ENCODE measurements at places on chromosomes 12 and 14.

- H3K4me1 ChIP-seq: peaks cover 16% of the 10 kb centered on the region
- no peaks in the 10 kb centered on the region for H3K27me3 ChIP-seq
- DNase-seq: no peak
- no peak overlapping the region for H3K4me3 ChIP-seq
Observed at GRCh38 chr12:76489737-76490136, 69.8 kb downstream of the OSBPL8 start.

GRCh38 chr14:104321802-104322130 lies 183.4 kb downstream of the KIF26A start:
- DNase-seq: no peak
- H3K27ac ChIP-seq: no peak overlapping the region
- no peaks in the 10 kb centered on the region for H3K36me3 ChIP-seq
- peaks cover 7% of the 10 kb centered on the region for H3K27me3 ChIP-seq
- H3K4me3 ChIP-seq: no peak overlapping the region

DNA sequence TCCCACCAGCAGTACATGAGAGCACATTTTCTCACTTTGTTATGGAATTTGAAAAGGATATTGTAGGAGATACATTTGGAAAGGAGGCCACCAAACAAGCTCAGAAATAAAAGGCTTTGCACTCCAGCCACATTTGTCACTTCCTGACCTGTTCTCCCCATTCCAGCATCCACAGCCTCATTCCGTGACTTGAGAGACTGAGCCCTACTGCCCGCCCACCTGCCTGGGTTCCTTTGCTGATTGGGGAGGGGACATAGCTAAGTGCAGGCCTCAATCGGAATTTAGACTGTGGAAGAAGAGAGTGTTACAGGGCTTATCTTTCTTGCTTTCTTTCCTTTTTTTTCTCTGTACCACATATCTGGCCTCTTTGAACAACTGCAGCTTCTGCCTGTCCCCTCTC lies 735.4 kb upstream of the TMEM132C start:
- no peaks in the 10 kb centered on the region for H3K36me3 ChIP-seq
- DNase-seq: no peak
- no peaks in the 10 kb centered on the region for H3K27me3 ChIP-seq
- no peak overlapping the region for H3K4me3 ChIP-seq

DNA sequence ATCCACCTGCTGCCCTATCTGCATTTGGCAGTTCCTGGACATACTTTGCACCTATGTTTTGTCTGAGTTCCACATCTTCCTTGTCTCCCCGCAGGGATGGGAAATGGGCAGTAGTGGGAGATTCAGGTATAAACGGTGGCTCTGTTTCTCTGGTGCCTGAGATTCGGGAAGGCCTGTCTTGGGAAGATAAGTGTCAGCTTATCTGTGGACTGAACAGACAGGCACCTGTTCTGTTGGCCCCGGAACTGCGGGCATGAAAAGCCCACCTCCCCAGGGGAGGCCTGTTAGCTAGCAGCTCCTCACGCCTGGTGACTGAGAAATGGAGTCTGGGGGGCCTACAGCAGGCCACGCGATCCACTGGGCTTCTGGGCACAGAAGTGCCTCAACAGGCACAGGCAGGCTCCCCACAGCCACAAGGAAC lies 5.8 kb downstream of the PHB2 start:
- H3K4me3 ChIP-seq: no peak overlapping the region
- no peaks in the 10 kb centered on the region for H3K27me3 ChIP-seq
- H3K27ac ChIP-seq: peak overlapping the region; percentile 86
- DNase-seq: no peak
- peaks cover 70% of the 10 kb centered on the region for H3K4me1 ChIP-seq

GRCh38 chr12:103808239-103808880 lies 32.7 kb downstream of the NT5DC3 start:
- no peak for DNase-seq
- H3K36me3 ChIP-seq: peaks cover 71% of the 10 kb centered on the region
- no peak overlapping the region for H3K27ac ChIP-seq
- no peak overlapping the region for H3K4me3 ChIP-seq

DNA sequence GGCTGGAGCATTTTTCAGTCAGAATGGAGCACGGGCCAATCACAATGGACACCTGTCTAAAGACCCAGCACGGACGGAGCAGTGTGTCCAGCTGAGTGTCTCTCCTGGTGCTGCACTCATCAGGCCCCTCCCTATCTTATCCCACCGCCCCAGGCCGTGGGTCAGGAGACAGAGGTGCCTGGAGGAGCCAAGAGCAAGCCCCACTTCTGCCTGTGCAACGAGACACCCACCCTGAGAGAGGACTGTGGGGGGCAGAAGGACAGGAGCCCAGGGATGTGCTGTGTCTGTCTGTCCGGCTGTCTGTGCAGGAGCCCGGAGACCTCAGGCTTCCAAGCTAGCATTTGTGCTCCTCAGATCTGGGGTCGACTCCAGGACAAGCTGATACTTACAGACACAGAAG lies 69.6 kb upstream of the SFSWAP start:
- no peak overlapping the region for H3K27ac ChIP-seq
- DNase-seq: no peak
- H3K4me3 ChIP-seq: no peak overlapping the region
- H3K27me3 ChIP-seq: peaks cover 8% of the 10 kb centered on the region

DNA sequence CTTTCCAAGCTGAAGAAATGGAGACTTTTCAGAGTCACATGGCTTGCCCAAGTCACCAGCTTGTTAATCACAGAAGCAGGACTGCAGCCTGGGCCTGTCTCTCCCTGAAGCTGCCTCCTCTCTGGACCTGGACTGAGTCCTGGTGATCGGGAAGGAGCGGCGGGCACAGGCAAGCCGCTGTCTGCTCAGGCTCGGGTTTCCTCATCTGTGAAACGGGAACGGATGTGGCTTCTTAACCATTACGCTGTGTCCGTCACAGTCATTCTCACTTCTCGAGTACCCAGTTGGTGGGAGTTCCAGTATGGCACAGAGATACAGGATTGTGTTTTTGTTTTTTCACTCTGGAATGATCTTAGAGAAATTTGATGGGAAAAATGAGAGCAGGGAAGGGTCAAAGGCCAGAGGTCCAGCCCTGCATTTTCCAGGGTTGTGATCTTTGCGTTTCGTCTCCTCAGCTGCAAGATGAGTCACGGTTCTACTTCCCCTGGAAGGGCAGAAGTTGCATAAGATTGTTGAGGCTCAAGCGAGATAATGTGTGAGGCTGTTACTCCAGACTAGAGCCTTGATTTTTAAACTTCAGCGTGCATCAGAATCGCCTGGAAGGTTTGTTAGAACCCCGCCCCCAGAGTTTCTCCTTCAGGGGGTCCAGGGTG lies 7.6 kb upstream of the LRTM2 start:
- H3K36me3 ChIP-seq: no peaks in the 10 kb centered on the region
- no peak for DNase-seq
- peaks cover 4% of the 10 kb centered on the region for H3K4me1 ChIP-seq
- peaks cover 12% of the 10 kb centered on the region for H3K27me3 ChIP-seq
- peak overlapping the region; percentile 42 for H3K4me3 ChIP-seq
- H3K27ac ChIP-seq: peak overlapping the region; percentile 47

DNA sequence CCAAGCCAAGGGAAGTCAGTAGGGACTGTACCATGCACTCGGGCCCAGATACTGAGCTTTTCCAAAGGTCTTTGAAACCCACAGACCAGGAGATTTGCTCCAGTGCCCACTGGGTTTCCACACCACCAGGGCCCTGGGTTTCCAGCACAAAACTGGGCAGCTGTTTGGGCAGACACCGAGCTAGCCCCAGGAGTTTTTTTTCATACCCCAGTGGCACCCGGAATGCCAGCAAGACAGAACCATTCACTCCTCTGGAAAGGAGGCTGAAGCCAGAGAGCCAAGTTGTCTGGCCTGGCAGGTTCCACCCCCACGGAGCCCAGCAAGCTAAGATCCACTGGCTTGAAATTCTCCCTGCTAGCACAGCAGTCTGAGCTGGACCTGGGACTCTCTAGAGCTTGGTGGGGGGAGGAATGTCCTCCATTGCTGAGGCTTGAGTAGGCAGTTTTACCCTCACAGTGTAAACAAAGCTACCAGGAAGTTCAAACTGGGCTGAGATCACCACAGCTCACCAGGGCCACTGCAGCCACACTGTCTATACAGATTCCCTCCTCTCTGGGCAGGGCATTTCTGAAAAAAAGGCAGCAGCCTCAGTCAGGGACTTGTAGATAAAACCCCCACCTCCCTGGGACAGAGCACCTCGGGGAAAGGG lies 793.7 kb downstream of the RPS29 start:
- no peak overlapping the region for H3K27ac ChIP-seq
- no peaks in the 10 kb centered on the region for H3K27me3 ChIP-seq
- DNase-seq: no peak
- no peak overlapping the region for H3K4me3 ChIP-seq

DNA sequence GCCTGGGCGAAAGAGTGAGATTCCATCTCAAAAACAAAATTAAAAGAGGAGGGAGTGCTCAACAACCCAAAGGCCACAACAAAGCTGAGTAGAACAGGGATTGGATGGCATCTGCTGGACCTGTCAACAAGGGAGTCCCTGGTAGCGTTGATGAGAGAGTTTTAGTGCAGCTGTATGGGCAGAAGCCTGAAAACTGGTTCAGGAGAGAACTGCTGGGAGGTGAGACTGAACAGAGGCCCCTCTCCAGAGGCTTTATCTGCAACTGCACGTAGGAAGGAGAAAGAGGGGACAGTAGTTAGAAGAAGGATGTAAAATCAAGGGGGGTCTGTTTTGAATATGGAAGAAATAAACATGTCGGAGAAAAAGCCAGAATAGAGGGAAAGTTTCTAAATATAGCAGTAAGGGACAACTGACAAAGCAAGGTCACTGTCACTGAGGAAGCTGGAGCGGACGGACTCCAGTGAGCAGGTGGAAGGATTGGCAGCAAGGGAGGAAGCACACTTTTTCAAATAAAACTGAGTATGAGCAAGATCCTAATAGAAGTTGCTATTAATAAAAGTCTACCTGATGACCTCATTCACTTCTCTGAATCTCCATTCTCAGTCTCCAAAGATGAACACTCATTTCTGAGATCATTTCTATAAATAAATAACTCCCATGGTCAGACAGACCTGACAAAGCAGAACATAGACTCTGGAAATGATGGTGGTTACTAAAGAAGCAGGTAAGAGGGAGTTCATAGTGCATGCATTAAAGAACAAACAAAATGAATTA lies 11.8 kb upstream of the ATF1 start:
- DNase-seq: no peak
- H3K4me1 ChIP-seq: no peaks in the 10 kb centered on the region
- H3K27me3 ChIP-seq: no peaks in the 10 kb centered on the region
- peak overlapping the region; percentile 31 for H3K27ac ChIP-seq
- peaks cover 24% of the 10 kb centered on the region for H3K36me3 ChIP-seq

GRCh38 chr14:100620255-100621100 lies 33.3 kb upstream of the BEGAIN start:
- H3K36me3 ChIP-seq: no peaks in the 10 kb centered on the region
- H3K4me3 ChIP-seq: no peak overlapping the region
- no peak for DNase-seq
- H3K27ac ChIP-seq: no peak overlapping the region
- peaks cover 6% of the 10 kb centered on the region for H3K27me3 ChIP-seq

GRCh38 chr14:100150932-100151587 lies 8.4 kb downstream of the DEGS2 start:
- H3K36me3 ChIP-seq: no peaks in the 10 kb centered on the region
- H3K4me3 ChIP-seq: no peak overlapping the region
- no peak for DNase-seq
- no peak overlapping the region for H3K27ac ChIP-seq
- peaks cover 27% of the 10 kb centered on the region for H3K4me1 ChIP-seq

DNA sequence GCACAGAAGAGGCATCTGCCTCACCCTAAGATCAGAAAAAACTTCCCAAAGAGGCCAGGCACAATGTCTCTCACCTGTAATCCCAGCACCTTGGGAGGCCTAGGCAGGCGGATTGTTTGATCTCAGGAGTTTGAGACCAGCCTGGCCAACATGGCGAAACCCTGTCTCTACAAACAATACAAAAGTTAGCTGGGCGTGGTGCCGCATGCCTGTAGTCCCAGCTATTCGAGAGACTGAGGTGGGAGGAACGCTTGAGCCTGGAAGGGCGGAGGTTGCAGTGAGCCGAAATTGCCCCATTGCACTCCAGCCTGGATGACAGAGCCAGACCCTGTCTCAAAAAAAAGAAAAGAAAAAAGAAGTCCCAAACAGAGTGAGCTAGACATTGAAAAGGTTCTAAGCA lies 4.5 kb downstream of the ZBTB1 start:
- H3K4me3 ChIP-seq: peak overlapping the region; percentile 26
- H3K27ac ChIP-seq: peak overlapping the region; percentile 51
- H3K27me3 ChIP-seq: no peaks in the 10 kb centered on the region

GRCh38 chr12:39931857-39932256 lies 174.0 kb downstream of the SLC2A13 start:
- H3K27me3 ChIP-seq: no peaks in the 10 kb centered on the region
- no peak overlapping the region for H3K27ac ChIP-seq
- DNase-seq: no peak
- H3K36me3 ChIP-seq: no peaks in the 10 kb centered on the region
- no peak overlapping the region for H3K4me3 ChIP-seq
- peaks cover 8% of the 10 kb centered on the region for H3K4me1 ChIP-seq

DNA sequence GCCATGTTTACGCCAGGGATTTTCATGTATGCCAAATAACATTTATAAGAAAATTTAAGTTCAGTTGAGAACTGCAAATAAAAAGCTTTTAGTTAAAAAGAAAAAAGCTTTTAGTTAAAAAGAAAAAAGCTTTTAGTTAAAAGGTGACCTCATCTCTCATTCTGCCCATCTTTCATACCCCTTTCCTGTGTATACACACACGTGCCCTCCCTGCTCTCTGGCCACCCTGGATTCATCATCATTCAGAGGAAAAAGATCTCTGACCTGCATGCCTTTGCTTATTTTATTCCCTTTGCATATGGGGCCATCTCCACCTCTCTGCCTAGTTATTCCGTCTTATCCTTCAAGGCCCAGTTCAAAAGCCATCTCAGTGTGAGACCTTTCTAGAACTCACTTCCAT lies 38.1 kb upstream of the CDK17 start:
- no peak overlapping the region for H3K4me3 ChIP-seq
- no peaks in the 10 kb centered on the region for H3K27me3 ChIP-seq
- no peak for DNase-seq
- no peaks in the 10 kb centered on the region for H3K36me3 ChIP-seq

- no peaks in the 10 kb centered on the region for H3K36me3 ChIP-seq
- H3K27me3 ChIP-seq: peaks cover 5% of the 10 kb centered on the region
- H3K27ac ChIP-seq: no peak overlapping the region
- DNase-seq: no peak
- H3K4me1 ChIP-seq: no peaks in the 10 kb centered on the region
- no peak overlapping the region for H3K4me3 ChIP-seq
Observed at GRCh38 chr14:90732139-90732538, 84.1 kb downstream of the TTC7B start.

- peaks cover 9% of the 10 kb centered on the region for H3K4me1 ChIP-seq
- H3K27me3 ChIP-seq: peaks cover 9% of the 10 kb centered on the region
- no peak overlapping the region for H3K4me3 ChIP-seq
- no peaks in the 10 kb centered on the region for H3K36me3 ChIP-seq
- no peak for DNase-seq
- no peak overlapping the region for H3K27ac ChIP-seq
Observed at GRCh38 chr12:4243091-4243490, 30.5 kb upstream of the CCND2 start.
